Fibroblast of skin of left biceps (primary cell): ENCODE measurements at places on chromosomes 6 and 20.

GRCh38 chr20:42493001-42493400 lies 696.7 kb downstream of the PTPRT start:
- no peak for DNase-seq

- DNase-seq, result no peak
Observed at GRCh38 chr6:116545651-116546050, at the start of gene TRAPPC3L. TRAPPC3L (minus strand) TSS chr6:116545684; CDS start chr6:116545514, 170 bp downstream.

- DNase-seq, result no peak
Observed at GRCh38 chr6:45003387-45003786, 324.7 kb upstream of the RUNX2 start.

DNA sequence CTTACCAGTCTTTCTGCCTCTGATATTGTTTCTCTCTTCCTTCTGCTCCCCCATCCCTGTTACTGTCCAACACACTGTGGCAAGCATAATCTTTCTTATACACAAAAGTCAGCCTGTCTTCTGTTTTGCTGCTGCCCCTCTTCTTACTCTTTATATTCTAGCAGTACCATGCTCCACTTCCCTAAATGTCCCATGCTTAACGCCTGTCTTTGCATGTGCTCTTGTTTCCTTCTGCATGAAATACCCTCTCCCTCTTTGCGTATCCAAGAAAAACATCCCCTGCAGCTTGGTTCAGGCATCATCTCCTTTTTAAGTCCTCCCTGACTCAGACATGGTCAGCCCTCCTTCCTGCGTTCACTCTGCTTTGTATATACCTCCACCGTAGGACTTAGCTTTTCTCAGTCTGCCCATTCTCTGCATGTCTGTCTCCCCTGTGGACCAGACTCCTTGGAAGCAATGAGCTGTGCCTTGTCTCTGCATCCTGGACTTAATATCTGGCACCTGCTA lies 103.9 kb downstream of the CTNNBL1 start:
- DNase-seq, result no peak

DNA sequence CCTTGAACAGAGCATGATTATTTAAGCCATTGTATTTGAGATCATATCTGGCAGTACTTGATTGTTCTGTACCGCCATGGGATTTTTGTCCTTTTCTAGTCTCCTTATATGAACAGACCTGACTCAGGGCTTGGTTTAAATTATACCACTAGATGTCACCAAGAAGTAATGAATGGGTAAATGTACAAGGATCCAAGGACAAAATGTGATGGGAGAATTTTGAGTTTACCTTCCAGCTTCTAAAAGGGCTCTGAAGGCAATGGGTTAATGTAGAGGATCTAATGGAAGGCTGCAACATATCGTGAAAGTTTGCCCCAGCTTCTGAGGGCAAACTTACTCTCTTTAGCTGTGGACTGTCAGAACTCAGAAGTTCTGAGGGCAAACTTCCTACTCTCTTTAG lies 12.0 kb downstream of the RNF8 start:
- DNase-seq, result no peak

DNA sequence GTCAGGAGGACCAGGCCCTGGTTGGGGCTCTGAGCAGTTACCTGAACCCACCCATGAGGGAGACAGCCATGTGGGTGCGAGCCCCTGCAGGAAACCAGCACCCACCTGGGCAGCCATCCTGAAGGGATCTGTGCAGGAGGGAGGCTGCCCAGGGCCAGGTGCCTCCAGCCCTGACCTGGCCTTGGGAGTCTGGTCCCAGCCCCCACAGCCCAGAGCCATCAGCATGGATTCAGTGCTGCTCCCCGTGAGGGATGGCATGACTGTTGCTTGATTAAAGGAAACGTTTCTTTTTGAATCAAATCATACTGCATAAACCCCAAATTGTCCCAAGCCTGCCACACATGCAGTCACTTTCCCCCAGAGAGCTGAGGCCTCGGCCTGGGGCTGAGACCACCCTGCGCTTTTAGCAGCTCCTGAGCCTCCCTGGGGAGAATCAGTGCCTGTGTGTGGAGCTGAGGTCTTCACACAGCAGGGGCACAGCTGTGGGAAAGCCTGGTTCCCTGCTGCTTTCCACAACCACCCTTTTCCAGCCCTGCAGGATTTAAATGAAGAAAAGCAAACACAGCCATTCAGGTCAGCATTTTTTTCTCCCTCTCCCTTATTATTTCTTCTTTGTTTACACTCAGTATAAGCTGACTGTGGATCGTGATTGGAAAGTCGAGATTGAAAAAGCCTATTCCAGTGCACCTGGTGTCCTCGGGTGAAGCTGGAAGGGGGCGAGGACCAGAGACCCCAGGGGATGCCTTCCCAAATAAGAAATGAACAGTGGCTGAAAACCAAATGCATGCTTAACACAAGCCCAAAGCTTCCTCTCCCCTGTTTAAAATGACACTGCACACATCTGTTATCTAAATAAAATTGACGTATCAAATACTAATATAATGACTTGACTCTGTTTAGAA lies 283.9 kb downstream of the SMOC2 start:
- DNase-seq, result no peak

DNA sequence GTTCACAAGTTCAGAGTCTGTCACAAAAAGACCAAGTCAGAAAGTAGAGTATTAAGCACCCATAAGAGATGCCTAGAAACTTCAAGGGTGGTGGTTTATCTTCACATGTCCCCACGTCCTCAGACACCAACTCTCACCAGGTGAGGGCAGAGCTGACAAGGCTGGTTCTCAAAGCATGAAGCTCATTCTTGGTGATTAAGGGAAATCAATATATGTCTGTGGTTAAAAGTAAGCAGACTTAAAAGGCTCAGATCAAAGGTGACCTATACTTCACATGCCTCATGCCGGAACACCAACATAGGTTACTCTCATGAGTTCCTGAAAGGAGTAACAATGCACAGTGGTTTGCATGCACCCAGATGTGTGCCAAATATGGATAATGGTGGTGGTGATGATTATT lies 27.0 kb downstream of the IL17A start:
- DNase-seq, result no peak

- no peak for DNase-seq
Observed at GRCh38 chr20:20637998-20638725, 74.3 kb downstream of the RALGAPA2 start.

- no peak for DNase-seq
Observed at GRCh38 chr20:13922241-13922640, 68.2 kb downstream of the SEL1L2 start.

- no peak for DNase-seq
Observed at GRCh38 chr20:35303382-35303734, 11.1 kb upstream of the FAM83C start.

DNA sequence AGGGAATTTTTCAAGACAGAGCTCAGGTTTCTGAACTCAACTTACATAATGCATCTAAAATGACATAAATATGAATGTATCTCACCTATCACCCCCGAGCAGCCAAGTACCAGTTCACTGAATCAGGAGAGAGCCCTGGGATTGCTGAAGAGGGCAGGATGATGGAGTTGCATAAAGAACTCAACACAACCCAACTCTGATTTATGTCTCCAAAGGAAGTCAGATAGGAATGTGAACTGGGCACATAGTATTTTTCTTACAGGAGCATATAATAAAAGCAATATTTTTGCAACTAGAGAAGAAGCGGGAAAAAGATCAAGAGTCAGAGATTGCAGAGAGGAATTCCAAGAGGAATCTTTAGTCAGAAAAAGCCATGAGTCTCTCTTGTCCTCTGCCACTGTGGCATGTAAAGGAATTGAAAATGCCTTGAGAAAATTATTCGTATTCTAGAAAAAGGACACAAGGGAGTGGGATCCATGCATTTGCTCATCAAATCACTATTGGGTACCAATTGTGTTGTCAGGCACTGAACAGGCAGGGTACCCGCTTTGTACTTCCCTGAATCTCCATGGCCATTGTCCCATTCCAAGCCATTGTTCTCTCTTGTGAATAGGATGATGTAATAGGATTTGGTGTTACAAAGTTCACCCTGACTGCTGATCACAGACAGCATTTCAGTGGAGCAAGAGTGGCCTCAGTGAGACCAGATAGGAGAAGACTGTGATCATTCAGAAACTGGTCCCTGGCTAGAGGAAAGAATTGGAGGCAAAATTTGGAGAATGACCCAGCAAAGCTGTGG lies 16.3 kb downstream of the RIN2 start:
- DNase-seq, result no peak

- no peak for DNase-seq
Observed at GRCh38 chr6:41061196-41061726, 8.3 kb downstream of the APOBEC2 start.

DNA sequence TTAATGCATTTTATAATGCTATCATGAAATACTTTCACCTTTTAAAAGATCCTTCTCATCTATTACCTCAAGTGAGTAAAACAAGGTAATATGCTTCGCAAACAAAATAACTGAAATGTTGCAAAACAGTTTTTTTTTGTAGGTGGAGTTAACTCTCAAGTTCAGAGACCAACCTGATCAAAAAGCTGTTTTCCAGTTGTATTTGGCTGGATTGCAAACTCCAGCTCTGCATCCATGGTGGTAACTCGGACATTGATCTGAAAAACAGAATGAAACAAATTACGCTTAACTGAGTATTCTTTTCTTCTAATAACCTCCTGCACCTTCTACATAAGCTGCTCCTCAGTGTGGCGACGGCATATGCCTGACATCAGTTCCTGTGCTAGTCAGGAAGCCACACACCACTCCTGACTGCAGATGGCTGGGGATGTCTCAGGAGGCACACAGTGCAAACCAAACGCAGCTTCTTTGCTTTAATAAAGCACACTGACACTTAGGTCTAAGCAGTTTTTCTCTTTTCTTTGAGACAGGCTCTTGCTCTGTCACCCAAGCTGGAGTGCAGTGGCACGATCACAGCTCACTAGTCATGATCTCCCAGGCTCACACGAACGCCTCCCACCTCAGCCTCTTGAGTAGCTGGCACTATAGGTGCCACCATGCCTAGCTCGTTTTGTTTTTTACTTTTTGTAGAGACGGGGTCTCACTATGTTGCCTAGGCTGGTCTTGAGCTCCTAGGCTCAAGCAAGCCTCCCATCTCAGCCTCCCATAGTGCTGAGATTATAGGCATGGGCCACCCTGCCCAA lies 29.9 kb downstream of the EZR start:
- DNase-seq, result no peak

GRCh38 chr6:33718713-33719112 lies 7.2 kb upstream of the UQCC2 start:
- no peak for DNase-seq

GRCh38 chr6:166351715-166352285 lies 9.5 kb upstream of the SFT2D1 start:
- DNase-seq, result no peak

DNA sequence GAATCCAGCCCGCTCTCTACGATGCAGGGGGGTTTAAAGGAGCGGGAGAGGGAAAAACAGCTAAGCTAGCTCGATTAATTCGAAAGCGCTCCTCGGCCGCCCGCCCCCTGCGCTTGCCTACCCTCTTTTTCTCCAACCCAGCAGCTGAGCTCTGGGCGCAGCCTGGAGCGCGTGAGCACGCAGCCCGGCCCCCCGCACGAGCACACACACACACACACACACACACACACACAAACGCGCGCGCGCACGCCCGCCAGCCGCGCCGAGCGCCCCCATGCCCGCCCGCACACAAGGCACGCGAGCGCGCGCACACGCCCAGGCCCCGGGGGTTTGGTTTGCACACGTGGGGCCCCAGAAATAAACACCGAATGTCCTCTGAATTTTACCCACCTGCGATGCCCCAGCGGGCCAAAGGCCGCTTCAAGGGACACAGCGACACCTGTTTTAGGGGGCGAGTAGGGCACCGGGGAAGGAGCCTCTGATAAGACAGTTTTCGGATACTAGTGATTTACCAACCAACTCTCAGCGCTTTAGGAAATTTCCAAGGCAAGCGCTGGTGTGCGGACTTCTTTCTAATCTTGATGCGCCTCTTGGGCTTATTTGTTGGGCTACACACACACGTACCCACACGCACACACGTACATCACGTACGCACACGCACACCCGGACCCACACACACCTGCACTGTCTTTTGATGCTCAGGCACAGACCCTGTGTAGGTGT lies 802 bp upstream of the NRN1 start:
- DNase-seq, result no peak

GRCh38 chr6:130065609-130066156 lies 47.3 kb downstream of the L3MBTL3 start:
- peak; percentile 33 for DNase-seq

DNA sequence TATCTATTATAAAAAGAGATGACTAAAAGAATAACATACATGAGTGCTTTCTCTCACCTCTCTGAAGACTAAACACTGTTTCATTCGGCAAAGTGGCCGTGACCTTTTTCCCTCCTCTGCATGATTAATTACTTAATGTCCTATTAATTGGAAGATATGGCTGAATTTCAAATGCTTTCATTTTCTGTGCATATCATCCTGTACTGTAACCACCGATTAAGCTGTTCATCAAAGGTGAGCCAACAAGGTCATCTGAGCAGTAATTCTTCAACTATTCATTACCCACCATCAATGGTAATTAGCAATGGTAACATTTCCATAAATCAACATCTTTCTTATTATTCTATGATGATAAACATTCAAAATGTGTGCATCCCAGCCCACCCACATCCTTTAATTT lies 125.2 kb downstream of the PTPRK start:
- DNase-seq, result no peak

GRCh38 chr6:110101885-110102284 lies 77.6 kb downstream of the WASF1 start:
- DNase-seq, result no peak

DNA sequence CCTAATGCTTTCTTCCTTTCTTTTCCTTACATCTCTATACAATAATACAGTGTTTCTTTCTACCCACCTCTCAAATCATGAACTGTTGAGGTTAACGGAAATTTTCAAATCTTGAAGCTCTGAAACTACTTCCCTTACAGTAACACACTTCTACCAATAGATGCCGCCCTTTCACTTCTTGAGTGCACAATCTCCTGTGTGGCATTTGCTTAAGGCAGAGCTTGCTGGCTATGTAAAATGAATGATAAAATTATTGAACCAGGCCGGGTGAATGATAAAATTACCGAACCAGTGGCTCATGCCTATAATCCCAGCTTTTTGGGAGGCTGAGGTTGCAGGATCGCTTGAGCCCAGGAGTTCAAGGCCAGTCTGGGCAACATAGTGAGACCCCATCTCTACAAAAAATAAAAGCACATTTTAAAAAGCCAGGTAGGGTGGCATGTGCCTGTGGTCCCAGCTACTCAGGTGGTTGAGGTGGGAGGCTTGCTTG lies 56.8 kb downstream of the KCNS1 start:
- peak; percentile 59 for DNase-seq

GRCh38 chr20:49104365-49104648 lies 58.2 kb downstream of the CSE1L start:
- DNase-seq, result no peak
